ENCODE measurements at places on chromosomes 3 and 15. TPM values are rescaled to one million over a fixed set of nuclear protein-coding genes. Genes with fewer than 3 reads are reported as not detected.
A peak's percentile ranks its signal among the peaks of the same experiment; 100 is the strongest.

GRCh38 chr3:27880969-27881892, 159.1 kb upstream of the EOMES start:
- peak; percentile 45 for DNase-seq

Gene ZNF148
- total RNA-seq, result 39.3 TPM

- DNase-seq, result no peak
Observed at GRCh38 chr3:88101142-88101541, 42.1 kb downstream of the ZNF654 start.

DNA sequence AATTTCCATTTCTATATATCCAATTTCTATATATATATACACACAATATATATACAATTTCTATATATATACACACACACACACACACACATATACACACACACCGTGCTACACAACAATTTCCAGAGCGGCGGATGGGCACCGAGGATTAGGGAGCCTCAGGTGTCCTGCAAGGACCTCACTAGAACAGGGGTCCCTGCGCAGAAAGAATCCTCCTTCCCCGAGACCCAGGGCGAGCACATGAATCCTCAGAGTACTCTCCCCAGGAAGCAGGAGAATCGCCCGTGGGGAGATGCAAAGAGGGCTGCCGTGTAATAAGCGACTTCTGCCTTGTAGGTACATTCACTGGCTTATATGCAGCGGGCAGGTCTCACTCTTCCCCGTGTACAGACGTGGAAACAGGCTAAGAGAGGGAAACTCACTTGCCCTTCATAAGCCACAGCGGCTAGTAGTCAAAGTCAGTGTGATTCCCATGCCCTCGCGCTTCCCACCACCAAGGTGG, 467 bp downstream of the PIF1 start:
- DNase-seq, result no peak

GRCh38 chr3:101633186-101633585, 43.7 kb downstream of the ZBTB11 start:
- no peak for DNase-seq

Gene CCR4
- total RNA-seq, result 113 TPM

All from CD8-positive, alpha-beta memory T cell (primary cell).